SK-MEL-5 (cell line): ENCODE measurements at places on chromosomes 13 and 19.

GRCh38 chr13:30607908-30608307 is 9.8 kb upstream of the USPL1 start:
- DNase-seq = no peak

- DNase-seq = no peak
Observed at GRCh38 chr19:6108721-6109633, 1.3 kb downstream of the RFX2 start.

DNA sequence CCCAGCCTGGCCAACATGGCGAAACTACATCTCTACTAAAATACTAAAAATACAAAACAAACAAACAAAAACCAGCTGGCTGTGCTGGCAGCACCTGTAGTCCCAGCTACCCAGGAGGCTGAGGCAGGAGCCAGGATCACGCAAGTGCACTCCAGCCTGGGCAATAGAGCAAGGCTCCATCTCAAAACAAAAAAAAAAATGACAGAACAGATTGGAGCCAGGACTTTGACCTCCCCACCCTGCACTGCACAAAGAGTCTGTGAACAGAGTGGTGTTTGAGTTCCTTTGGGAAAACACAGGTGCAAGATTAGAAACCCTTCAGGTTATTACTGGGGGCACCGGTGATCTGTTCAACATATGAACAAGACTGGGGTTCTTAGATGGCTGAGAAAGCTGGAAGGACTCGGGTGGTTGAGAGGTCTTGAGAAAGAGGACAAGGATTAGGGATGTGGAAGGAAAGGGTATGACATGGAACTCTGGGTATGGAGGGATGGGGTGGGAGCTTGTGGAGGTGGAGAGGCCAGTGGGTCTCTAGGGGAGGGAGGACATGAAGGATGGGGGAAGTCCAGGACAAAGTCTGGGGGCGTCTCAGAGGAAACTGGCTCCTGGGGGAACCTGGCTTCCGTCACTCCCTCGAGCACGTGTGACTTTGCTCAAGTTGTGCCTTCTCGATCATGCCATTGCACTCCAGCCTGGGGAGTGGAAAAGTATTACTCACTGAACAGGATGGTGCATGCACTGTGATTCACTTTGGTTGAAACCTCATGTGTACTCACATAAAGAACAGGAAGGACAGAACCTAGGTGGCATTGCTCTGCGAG is 25.9 kb downstream of the RCN3 start:
- no peak for DNase-seq

DNA sequence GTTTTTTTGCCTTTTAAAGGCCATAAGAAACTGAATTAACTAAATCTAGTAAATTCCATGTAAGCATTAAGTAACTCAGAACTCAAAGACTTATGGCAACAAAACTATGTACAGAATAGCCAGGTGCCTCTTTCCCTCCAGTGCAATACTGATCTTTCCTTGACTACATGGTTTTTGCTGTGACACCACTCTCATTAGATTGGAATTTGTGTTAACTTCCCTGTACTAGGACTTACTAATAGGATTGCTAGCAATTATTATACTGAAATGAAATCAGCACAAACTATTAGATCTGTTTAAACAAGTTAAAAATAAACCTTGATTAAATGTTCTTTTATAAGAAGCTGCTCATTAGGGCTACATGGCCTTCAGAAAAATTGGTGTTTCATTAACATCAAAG is 96.3 kb downstream of the DACH1 start:
- no peak for DNase-seq

- no peak for DNase-seq
Observed at GRCh38 chr19:1857648-1858326, 5.6 kb downstream of the KLF16 start.
